ENCODE measurements at places on chromosomes 16 and 17.

- no peak for DNase-seq
Observed at GRCh38 chr17:37089956-37090355, 141.2 kb downstream of the AATF start.

DNA sequence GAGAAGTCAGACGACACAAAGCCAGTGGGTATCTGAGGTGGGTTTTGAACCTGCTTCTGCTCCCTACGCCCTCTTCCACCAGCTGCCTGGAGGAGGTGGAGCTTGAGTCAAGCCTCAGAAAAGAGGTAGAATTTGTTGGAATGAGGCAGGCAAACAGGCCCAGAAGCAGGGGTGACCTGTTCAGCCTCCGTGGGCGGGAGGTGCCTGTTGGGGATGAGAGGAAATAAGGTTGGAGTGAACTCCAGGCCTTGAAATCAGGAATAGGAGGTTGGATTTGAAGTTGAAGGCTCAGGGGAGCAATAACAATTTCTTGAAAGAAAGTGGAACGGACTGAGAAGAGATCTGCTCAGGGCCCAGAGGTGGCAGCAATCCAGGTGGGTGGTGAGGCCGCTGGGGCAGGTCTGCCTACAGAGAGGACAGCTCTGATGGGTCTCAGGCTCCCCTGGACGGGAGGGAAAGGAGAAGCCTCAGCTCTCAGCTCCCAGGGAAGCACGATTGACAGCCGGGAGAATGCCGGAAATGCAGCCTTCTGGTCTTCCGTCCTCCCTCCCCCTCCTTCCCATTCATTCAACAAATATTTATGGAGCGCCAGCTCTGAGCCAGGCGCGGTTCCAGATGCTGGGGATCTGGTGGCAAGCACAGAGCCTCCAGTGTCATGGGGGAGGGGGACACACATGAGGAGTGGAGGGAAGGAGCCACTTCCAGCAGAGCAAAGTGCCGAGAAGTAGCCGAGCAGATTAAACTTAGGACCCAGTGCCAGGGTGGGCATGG lies 61.9 kb upstream of the CIBAR2 start:
- DNase-seq, result no peak

GRCh38 chr17:19372439-19372838 lies 5.9 kb upstream of the MAPK7 start:
- DNase-seq, result no peak

GRCh38 chr17:1947229-1947742 lies 77.8 kb downstream of the RTN4RL1 start:
- DNase-seq, result no peak

- no peak for DNase-seq
Observed at GRCh38 chr16:72552654-72553053, 380.7 kb upstream of the PMFBP1 start.

GRCh38 chr17:42484304-42484703 lies 25.6 kb downstream of the ATP6V0A1 start:
- no peak for DNase-seq

GRCh38 chr17:80428363-80428762 lies 13.4 kb downstream of the ENDOV start:
- DNase-seq, result no peak

GRCh38 chr17:5506307-5506706 lies 19.9 kb downstream of the MIS12 start:
- DNase-seq, result no peak

DNA sequence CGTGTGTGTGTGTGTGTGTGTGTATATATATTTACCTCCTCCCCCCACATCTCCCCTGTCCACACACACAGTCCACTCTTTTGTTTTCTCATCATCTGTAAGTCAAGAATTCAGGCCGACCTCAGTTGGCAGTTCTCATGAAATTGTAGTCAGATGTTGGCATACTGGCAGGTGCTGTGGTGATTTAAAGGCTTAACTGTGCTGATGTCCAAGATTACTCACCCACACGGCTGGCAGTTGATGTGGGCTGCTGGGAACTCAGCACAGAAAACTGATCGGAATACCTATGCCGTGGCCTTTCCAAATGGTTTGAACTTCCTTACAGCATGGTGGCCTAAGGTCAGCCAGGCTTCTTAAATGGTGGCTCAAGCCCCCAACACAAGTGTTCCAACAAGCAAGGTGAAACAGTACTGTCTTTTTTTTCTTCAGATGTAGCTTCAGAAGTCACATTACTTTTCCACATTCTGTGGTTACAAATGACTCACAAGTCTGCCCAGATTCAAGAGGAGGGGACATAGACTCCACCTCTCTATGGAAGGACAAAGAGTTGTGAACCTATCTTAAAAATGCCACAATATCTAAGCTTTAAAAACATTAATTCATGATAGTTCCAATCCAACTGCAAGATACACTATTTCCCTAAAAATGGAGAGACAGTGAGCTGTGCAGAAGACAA lies 198.5 kb upstream of the HS3ST4 start:
- no peak for DNase-seq

DNA sequence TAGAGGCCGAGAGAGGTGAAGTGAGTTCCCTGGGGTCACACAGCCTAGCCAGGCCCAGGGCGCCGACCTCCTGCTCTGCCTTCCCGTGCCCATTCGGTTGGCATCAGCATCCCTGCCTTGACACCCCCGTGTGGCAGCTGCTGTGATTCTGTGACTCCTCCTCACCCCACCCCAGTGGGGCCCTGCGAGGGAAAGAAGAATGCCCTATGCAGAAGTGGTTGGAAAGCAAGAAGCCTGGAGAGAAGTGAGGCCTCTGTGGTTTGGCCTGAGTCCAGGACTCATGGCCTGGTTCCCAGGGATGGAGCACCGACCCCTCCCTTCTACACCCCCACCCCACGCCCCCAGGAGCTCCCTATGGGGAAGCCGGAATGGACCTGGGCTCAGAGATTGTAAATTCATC lies 296.2 kb downstream of the SEC14L1 start:
- DNase-seq, result no peak

- DNase-seq, result no peak
Observed at GRCh38 chr16:87826798-87827587, 42.3 kb downstream of the SLC7A5 start.

GRCh38 chr17:8991514-8992285 lies 26.2 kb upstream of the PIK3R5 start:
- no peak for DNase-seq

GRCh38 chr17:70661342-70662222 lies 492.2 kb downstream of the KCNJ2 start:
- no peak for DNase-seq

- no peak for DNase-seq
Observed at GRCh38 chr17:8927395-8927794, 38.1 kb downstream of the PIK3R5 start.

DNA sequence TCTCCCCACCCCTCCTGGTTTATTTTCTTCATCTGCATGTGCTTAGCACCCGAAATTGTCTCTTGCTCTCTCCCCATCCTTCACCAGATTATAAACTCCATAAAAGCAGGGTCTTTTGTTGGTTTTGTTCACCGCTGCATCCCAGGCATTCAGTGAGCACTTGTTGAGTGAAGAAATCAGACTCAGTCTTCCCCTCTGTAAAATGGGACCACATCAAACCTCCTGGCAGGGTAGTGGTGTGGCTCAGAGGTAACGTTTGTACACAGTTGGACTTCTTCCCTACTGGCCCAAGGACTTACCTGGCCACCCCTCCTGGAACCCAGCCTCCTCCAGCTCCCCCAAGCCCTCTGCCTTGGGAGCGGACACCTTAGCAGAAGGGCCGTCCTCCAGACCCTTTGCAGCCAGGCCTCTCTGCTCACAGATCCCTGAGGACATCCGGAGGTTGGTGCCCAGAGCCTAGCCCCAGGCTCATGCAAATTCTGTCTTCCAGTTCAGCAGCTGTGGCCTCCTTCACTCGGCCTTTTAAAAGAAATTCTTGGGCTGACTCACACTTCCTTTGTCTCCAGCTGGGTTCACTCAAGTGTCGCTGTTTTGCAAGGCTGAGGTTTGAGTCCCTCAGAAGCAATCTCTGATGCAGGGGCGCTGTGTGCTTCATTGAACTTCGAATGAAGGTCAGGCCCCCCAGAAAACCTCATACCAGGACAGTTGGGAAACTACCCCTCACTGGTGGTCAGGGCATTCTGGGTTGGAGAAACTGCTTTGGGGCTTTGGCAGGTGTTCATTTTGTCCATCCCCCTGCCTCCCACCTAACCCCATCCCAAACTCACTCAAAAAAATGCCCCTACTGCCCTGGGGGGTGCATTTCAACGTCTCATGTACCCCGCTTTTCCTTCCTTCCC lies 16.8 kb upstream of the RMI2 start:
- DNase-seq, result no peak

DNA sequence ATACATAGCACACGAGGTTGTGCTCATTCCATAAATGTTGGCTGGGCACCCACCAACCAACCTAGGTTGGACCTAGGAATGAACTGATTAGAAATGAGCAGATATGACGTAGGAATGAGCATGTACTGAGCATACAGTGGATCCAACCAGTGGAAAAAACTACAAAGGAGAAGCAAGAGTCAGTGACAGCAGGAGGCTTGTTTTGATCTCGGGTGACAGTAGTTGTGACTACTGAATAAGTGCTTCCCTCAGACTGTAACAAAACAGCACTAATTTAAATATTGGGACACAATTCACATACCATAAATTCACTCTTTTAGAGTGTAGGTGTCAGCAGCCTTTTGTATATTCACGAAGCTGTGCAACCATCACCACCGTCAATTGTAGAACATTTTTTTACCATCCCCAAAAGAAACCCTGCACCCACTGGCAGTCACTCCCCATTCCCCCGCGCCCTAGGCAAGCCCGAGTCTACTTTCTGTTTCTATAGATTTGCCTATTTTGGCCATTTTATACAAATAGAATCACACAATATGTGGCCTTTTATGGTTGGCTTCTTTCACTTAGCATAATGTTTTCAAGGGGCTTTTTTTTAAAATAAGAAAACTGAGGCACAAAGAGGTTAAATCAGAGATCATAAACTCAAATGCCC lies 7.0 kb downstream of the VAC14 start:
- DNase-seq, result no peak

DNA sequence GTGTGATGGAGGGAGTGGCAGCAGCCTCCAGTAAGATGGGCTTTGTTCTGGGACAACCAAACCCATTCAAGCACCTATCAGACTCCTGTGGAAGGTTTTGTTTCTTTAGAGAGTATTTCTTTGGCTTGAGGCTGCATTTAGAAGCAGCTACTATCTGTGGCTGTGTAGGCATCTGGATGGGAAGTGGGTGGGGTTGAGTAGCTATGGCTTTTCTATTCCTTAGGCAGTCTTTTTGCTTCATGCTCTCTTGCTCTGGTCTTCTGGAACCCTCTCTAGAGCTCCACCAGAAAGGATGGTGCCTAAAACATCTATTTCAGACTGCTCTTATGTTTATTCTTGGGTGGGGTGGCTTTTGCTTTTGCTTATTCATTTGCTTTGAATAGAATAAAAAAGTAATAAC lies 19.9 kb downstream of the TNRC6A start:
- DNase-seq, result no peak

- no peak for DNase-seq
Observed at GRCh38 chr17:18257268-18257981, 1.1 kb downstream of the FLII start.

DNA sequence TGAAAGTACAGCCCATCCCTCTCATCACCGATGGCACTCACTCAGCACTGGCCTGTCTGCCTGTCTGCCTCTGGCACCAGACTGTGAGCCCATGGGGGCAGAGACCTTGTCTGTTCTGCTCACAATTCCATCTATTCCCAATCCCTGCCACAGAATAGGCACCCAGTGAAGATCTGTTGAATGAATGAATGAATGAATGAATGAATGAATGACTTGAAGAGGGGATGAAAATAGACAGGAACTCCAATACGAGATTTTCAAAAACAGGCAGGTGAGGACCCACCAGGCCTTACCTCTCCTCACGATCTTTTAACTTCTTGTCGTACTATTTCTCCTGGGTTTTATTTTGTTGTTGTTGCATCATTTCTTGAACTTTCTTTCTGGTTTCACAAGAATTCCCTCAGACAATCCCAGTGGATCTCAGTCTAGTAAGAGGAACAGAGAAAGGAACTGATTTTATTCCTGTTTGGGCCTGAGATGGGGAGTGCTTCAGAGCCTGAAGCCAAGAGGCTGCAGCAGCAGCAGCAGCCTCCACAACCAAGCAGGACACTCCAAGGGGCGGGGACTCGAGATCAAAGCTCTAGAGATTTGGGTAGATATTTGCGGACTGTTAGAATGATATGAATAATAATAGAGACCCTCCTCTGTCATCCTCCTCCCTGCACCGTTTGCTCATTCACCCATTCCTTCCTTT lies 17.7 kb downstream of the KRT9 start:
- no peak for DNase-seq

- no peak for DNase-seq
Observed at GRCh38 chr17:76079535-76079955, 563 bp downstream of the ZACN start.

DNA sequence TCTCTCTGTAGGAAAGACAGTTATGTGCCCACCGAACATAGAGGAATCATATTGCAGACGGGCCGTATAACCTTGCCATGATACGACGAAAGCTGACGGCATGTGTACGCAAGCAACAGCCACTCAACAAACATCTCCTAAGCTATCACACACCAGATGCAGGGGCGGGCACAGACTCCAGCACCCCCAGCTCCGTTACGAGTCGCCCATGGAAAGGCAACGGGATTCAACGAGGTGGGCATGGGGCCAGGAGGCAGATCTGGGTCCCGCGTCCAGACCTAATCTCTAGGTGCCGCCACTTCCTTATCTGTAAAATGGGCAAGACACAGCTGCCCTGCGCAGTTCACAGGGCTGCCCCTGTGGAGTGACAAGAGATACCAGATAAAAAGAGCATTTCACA lies 35.6 kb downstream of the ABR start:
- no peak for DNase-seq

DNA sequence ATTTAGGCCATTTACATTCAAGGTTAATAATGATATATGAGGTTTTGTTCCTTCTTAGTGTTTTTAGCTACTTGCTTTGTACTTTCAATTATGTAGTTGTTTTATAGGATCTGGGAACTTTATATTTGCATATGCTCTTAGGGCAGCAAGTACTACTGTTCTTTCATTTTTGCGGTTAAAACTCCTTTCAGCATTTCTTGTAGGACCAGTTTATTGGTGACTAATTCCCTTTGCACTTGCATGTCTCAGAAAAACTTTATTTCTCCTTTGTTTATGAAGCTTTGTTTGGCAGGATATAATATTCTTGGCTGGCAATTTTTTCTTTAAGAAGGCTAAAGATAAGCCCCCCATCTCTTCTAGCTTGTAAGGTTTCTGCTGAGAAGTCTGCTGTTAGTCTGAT lies 131.3 kb upstream of the CDH8 start:
- no peak for DNase-seq
